Stimulated activated CD4-positive, alpha-beta T cell treated with anti-CD3 and anti-CD28 coated beads, Interleukin-1b, Interleukin-23, amount 100 ng/mL, for 24 hours (primary cell): ENCODE measurements at places on chromosomes 12 and 14.

GRCh38 chr12:51863363-51863932 is 14.9 kb upstream of the FIGNL2 start:
- DNase-seq = no peak

- no peak for DNase-seq
Observed at GRCh38 chr12:129016159-129016558, 162.9 kb downstream of the GLT1D1 start.

DNA sequence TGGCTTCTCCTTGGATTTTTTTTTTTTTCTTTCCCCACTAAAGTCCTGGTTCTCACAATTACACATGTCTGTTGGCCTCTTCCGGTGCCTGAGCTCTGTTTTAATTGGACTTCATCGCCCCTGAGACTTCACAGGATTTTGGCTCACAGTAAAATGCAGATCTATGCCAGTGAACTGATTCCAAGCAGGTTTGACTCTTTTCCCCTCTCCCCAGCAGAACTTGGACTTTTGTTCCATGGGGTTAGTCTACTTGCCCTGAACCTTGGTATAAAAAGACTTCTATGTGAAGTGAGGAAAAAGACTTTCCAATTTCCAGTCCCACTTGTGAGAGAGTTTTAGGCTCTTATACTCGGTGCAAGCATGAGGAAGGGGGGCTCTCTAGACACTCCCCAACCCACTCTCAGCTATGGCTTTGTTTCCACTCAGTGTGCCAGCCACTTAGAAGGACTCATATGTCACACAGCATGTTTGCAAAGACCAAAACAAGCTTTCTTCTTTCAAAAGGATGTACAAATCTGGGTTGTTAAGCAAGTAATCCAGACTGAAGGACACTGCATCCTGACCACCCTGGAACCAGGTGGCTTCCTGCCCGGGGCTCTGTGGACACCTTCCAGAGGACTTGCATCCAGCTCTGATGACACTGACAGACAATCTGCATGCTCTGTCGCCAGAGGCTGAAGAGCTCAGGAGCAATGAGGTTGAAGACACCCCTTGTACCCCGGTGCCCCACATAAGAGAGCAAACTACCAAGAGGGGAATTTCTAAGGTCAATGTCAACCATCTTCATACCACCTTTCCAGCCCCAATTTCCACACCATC is 221.9 kb upstream of the EGLN3 start:
- no peak for DNase-seq

DNA sequence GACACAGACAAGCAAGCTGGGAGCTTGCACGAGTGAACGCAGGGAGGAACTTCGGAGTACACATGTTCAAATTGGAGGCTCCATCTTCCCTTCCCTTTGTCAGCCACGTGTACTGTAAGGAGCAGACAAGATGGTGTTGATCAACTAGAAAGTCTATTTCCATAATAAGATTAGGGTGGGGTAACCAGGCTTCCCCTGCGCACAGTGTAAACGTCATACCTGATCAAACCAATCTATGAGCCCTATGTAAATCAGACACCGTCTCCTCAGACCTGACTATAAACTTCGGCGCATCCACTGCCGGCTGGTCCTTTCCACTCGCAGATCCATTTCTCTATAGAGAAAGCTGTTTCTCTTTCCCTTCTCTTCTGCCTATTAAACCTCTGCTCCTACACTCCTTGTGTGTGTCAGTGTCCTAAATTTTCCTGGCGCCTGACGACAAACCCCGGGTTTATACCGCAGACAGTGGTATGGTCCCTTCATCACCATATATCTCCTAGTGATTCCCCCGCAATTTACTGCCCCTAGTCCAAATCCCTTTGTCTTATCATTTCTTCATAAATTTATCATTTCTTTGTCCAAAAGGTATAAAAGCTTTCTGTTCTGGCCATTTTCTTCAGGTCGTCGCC is 7.5 kb upstream of the ETFBKMT start:
- no peak for DNase-seq

DNA sequence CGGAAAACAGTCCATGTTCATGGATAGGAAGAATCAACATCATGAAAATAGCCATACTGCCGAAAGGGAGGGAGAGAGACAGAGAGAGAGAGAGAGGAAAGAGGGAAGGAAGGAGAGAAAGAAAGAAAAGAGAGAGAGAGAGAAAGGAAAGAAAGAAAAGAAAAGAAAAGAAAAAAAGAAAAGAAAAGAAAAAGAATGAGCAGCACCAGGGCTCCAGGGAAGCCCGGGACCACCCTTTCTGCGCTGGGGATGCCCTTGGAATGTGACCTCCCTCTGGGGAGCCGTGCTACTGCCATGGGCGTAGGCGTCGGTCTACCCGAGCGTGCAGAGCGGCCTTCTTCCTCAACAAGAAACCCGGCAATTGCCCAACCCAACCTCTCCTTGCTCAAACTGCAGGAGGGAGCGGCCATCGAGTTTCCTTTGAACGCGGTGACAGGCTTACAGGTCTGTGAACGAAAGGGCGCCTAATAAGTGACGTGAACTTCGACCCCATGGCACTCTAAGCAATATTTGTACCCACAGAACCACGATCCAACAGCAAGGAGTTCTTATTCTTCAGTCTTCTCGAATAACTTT is 16.9 kb downstream of the OR6S1 start:
- no peak for DNase-seq

DNA sequence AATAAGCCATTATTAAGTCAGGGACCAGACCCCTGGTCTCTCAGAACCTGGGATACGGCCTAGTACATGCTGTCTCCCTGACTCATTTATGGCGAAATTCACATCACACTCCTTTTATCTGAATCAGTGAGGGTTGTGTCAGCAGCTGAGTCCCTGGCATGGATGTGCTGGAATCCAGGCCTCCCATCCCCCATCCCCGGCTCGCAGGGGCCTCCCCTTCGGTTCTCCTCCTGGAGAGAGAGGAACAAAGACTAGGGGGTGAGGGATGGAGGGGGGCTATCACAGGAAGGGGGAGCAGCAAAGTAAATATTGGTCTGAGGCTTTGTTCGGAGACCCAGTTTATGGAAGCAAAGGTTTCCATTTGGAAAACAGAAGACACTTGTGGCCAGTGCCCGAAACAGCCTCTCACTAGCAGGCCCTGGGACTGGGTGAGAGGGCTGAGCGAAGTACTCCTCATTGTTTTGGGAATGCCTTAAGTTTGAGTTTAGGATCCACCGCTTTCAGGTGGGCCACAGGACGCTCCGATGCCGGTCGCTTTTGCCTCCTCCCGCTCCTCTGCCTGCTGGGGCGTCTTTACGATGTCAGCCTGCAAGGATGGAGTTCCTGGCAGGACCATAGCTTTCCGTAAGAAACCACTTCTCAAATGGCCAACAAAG is 145.0 kb downstream of the PRKCH start:
- no peak for DNase-seq
